ENCODE measurements at places on chromosomes 2 and 18.

- DNase-seq, result no peak
Observed at GRCh38 chr2:84460670-84461069, 1.6 kb upstream of the SUCLG1 start.

- no peak for DNase-seq
Observed at GRCh38 chr2:18611604-18612003, 22.2 kb upstream of the NT5C1B start.

GRCh38 chr18:52391810-52392559 lies 52.0 kb downstream of the DCC start:
- DNase-seq, result no peak

- DNase-seq, result no peak
Observed at GRCh38 chr18:23193742-23194141, 58.5 kb downstream of the CABLES1 start.

- no peak for DNase-seq
Observed at GRCh38 chr18:56199580-56200330, 438.6 kb downstream of the TXNL1 start.

DNA sequence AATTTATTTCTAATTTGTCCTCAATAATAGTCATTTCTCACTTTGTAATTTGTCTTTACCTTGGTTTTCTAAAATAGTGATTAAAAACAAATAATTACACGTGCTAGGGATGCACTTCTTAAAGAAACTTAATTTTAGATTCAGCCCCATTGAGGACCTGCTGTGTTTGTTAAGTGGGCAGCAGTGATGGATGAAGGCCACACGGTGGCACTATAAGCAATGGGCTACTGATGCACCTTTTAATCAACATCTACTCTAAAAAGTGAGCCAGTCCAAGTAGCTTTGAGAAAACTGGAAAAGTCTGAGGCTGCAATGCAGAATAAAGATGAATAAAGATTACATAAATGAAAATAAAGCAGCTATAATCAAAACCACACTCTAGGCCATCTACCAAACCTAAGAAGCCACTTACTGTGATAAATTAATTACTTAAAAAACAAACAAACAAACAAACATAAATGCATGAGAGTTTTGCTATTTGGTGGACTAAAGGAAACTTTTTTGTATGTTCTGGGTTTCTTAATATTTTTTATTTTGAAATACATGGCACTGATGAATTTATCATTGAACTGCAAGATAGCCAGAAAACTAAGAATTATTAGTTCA lies 89.3 kb downstream of the PDE11A start:
- peak; percentile 12 for DNase-seq

DNA sequence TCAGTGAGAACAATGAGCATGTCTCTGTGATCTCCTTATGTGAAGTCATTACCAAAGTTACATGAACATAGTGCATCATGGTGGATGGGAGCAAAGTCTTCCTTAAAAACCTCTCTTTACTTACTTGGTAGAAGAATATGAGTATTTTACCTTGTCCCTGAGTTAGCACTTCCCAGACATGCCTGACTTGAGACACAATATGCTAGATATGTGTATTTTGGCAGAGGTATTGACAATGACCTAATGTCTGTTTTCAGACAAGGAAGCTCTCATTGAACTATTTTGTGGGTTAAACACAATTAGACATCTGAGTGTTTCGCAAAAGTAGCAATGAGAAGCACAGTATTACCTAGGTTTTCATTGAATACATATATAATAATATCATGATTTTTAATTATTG lies 99.1 kb upstream of the MC4R start:
- no peak for DNase-seq

GRCh38 chr2:26245810-26246209 lies 1.1 kb downstream of the HADHB start:
- DNase-seq, result no peak

DNA sequence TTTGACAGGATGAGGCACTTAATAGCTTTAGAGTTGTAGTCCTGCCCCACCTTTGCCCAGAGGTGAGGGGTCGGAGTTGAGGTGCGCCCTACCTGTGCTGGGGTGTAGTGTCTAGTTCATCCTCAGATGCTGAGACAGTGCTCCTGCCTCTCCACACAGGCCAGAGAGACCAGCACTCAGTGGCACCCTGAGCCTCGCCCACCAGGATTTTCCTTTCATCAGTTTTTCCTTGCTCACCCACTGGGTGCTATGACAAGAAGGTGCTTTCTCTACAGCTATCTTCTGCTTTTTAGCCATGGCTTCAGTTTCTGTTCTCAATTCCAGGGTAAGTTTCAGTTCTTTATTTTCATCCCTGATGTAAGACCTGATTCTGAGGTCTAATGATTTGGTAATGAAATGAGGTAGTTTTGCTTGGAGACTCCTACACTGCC lies 16.8 kb upstream of the TMEM131 start:
- no peak for DNase-seq

- no peak for DNase-seq
Observed at GRCh38 chr18:61831071-61831470, 61.7 kb downstream of the RNF152 start.

DNA sequence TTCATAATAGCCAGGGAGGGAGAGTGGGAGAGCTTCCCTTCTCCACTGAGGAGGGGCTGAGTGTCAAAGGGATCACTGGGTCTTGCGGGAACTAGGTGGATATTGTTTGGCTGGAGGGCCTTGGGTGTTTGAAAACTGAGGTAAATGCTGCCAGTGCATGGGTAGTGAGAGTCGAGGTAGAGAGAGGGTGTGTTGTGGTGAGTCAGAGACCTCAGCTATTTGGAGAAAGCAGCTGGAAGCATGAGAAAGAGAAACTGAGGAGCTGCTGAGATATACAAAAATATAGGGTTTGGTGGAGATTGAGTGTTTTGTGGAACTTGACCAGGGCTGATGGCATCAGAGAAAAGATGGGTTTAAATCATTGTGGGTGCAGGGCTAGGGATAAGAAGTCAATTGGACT lies 127.0 kb upstream of the CCDC195 start:
- no peak for DNase-seq

DNA sequence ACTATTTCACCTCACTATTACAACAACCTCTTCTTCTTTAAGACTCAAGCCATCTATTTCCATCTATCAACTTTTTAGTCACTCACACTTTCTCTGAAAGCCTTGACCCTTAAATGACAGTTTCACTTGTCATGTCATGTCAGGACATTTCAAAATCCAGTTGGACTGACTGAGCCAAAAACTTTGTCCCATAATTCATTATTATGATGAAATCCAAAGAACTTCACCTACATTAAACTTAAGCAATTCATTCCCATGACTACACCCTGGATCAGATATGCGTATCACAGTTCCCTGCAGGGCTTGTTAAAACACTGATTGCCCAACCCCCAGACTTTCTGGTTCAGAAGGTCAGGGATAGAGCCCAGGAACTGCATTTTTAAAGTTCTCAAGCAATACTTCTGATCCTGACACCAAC lies 26.5 kb downstream of the LDAH start:
- no peak for DNase-seq

- DNase-seq, result no peak
Observed at GRCh38 chr2:23385748-23386338, 864 bp downstream of the KLHL29 start.

DNA sequence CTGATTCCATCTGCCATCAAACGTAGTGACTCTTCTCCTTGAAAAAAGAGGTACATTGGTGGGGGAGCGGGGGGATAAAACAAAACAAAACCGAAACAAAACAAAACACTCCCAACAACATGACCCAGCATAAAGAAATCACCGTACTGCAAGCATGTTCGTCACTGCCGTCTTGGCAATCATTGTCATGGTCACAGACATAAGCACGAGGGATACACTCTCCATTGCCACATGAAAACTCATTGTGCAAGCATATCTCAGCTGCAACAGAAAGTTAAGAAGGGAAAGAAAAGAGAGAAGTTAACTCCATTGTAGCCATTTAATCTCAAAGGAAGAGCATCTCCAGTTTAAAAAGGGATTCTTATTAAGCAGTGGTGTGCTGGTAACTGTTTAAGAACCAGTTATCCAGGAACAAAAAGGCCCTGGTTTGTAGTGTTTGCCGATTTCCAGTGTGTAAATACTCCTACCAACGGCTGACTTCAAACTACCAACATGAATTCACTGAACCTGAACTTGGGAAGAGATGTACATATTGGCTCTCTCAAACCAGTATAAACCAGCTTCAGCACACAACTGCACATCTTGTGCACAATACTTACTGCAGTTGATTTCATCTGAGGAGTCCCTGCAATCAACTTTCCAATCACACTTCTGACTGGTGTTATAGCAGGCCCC lies 68.2 kb downstream of the LRP2 start:
- DNase-seq, result peak; percentile 32

- no peak for DNase-seq
Observed at GRCh38 chr2:35606394-35606793, 749.2 kb upstream of the CRIM1 start.

DNA sequence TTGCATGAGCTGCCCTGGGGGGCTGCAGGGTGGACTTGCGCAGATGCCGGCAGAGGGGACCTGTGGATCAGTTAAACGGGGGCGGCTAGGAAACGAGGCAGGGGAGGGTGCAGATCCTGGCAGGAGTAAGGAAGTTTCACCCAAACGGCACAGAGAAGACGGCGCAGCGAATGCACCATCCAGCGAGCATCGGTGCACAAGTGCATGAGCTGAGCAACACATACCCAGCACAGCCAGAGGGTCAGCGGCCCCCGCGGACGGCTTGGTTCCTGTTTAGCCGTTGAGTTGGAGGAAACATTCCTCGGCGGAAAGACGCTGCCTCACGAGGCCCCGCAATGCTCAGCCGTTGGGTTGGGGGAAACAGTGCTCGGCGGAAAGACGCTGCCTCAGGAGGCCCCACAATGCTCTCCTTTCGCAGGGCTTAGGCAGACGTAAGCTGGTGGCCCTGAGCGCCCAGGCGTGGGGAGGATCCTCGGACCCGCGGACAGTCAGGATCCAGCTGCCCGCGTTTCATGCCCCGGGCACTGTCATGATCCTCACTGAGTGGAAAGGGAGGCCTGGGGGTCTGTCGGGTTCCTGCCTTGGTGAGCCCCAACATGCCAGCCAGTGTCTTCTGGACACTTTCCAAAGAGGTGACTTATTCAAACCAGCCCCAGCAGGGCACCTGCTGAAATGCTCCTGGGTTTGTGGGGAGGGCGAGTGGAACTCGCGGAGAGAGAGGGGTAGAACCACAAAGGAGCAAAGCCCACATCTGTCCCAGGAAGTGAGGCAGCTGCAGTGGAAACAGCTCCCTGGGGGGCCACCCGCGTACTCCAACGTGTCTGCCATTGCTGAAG lies 86.3 kb downstream of the NDUFA10 start:
- no peak for DNase-seq

DNA sequence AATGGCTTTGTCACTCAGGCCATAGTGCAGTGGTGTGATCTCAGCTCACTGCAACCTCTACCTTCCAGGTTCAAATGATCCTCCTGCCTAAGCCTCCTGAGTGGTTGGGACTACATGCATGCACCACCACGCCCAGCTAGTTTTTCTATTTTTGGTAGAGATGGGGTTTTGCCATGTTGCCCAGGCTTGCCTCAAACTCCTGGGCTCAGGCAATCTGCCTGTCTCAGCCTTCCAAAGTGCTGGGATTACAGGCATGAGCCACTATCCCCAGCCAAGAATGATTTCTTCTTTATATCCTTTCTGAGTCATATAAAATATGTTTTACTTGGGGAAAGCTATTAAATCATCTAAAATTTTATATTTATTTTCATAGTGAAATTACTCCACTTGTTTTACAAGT lies 61.3 kb downstream of the CYBRD1 start:
- no peak for DNase-seq

- no peak for DNase-seq
Observed at GRCh38 chr18:55031576-55031975, 72.3 kb upstream of the CCDC68 start.

GRCh38 chr2:44077942-44078511 lies 82.2 kb upstream of the LRPPRC start:
- DNase-seq, result peak; percentile 71

- no peak for DNase-seq
Observed at GRCh38 chr18:26207937-26208336, 18.3 kb upstream of the TAF4B start.

DNA sequence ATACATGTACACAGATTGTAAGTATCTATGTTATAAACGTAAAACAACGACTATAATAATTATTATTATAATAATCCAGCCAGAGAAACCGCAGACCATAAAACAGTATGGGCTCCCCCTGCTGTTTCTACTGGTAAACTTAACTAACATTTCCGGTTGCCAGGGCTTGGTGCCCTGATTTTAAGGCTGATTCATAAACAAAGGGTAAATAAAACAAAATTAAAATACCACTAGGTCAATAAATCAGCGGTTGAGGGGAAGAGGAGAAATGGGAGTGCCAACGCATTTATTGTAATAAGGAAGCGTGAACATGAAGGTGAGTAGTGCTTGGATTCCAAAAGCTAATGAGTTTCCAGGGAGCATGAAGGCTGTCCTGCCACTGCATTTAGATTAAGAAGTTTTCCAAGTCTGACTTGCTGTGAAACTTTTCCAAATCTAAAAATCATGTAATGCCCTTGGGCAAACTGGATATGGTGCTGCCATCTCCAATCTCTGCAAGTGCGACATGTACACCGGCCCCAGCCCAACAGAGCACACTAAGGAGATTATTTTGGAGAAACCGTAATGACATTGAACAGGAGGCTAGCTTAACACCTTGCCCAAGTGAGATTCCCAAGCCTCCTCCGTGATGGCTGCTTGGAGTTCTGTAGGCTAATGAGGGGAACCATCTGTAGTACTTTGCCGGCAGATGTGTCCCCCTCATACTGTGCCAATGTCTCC lies 50.7 kb upstream of the HNRNPA3 start:
- DNase-seq, result no peak

GRCh38 chr2:71513096-71513495 lies 59.7 kb downstream of the DYSF start:
- DNase-seq, result no peak

GRCh38 chr2:85698184-85698879 lies 4.2 kb downstream of the GNLY start:
- DNase-seq, result no peak

DNA sequence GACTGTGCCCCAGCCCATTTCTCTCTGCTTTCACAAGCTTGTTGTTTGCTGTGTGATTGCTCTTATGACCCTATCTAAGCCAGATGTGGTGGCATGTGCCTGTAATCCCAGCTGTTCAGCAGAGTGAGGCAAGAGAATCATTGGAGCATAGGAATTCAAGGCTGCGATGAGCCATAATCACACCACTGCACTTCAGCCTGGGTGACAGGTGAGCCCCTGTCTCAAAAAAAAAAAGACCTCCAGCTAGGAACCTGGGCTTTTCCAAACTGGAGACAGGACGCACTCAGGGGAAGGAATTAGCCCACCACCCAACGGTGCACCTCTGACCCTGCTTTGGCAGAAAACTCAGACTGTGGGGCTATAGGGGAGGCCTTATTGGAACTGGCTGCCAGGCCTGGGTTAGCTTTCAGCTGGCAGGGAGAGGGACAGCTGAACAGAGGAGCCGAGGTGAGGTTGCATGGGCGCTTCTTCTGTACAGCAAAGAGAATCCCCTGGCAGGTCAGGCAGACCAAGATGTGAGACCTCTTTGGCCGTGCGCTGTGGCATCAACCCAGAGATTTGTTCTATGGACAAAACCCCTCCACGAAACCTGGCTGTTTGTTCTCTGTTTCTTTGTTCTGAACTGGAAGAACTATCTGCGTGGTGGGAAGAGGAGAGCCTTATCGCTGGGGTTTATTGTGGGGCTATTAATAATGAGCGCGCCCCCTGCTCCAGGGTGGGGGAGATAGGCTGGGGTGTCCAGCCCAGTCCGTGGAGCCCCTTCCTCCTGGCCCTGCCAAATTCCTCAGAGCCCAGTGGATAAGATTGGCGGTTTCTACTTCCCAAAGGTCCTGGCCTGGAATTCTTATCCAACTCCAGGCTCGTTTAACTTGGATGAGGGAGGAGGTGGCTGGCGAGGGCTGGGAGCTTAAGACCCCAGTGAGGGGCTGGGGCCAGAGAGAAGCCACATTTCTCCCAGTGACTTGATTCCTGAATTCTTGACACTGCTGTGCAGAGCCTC lies 38.8 kb upstream of the SMAD7 start:
- no peak for DNase-seq

GRCh38 chr2:240919161-240919781 lies 13.1 kb downstream of the CROCC2 start:
- DNase-seq, result no peak
